ENCODE measurements at places on chromosomes 6 and 20.

- DNase-seq: no peak
Measured at GRCh38 chr6:17865798-17866725, 121.4 kb downstream of the KIF13A start.

DNA sequence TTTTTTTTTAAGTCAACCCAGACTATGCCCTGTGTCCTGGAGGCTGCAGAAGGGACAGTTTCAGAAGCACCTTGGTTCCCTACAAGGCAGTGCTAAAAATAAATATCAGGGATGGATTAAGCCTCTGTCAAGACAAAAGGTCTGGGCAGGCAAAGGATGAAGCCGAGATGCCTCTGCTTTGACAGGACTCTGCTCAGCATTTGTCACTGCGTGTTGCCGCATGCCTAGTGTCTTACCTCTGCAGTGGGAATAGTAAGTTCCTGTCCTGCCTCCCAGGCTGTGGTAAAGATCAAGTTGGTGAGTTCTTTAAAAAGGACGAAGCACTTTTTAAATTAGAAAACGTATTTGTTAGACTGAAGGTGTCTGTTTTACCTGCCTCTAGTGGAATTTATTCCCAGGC lies 15.1 kb downstream of the AAR2 start:
- DNase-seq: no peak

DNA sequence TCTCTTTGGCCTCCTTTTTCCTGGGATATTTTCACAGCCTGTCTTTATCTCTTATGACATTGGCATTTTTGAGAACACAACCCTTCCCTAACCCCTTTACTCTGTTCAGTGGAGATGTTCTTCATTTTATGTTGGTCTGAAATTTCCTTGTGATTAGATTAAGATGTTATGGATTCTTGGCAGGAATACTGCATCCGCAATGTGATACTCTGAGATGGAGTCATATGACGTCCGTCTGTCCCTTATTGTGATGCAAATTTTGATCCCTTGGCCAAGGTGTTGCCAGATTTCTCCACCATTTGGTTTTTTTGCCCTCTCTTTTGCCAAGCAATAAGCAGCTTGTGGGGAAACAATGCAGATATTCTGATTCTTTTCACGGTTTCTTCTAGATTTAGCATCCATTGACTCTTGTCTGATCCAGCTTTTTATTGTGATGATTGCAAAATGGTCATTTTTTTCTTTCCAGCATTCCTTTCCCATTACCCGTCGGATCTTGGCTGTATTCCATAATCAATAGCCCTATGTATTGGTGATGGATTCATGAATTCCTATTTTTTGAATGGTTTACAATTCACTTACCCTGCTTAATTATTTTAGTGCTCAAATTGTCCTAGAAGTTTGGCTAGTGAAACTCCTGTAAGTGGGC lies 85.1 kb downstream of the NCOA3 start:
- DNase-seq: no peak

GRCh38 chr6:45293306-45293705 lies 34.8 kb upstream of the RUNX2 start:
- no peak for DNase-seq

DNA sequence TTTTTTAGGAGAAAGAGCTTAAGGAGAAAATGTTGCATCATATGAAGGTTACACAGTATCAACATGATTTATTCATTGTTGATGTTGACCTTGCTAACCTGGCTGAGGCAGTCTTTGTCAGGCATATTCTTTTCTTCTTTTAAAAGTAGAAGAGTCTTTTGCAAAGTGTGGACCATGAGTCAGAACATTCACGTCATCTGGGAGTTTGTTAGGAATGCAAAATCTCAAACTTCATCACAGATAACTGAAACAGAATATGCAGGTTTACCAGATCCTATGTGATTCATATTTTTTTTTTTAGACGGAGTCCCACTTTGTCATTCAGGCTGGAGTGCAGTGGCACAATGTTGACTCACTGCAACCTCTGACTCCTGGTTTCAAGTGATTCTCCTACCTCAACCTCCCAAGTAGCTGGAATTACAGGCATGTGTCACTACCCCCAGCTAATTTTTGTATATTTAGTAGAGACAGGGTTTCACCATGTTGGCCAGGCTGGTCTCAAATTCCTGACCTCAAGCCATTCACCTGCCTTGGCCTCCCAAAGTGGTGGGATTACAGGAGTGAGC lies 530.4 kb upstream of the BTBD3 start:
- DNase-seq: no peak

DNA sequence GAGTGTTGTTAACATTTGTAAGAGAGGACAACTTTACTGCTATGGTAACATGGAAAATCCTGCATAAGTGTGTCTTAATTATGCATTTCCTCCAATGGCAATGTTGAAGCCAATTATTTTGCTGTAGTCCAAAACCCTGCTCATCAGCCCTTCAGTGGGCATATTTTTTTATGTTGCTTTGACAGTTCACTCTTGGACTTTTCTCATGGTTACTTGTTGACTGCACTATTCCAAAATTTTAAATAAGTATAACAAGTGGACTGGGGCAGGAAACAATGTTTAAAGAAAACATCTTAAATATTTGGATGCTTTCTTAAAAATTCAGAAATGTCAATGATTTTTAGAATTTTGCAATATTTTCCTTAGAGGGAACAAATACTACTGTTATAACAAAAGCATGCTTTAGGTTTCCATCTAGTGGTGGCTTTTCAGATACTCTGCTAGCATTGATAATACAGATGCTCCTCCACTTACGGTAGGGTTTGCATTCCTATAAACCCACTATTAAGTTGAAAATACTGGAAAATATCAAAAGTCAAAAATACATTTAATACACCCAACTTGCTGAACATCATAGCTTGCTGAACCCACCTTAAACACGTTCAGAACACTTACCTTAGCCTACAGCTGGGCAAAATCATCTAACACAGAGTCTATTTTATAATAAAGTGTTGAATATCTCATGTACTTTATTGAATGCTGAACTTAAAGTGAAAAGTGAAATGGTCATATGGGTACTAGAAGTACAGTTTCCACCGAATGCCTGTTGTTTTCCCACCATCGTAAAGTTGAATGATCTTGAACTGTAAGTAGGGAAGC lies 86.4 kb downstream of the ADGRG6 start:
- DNase-seq: no peak

DNA sequence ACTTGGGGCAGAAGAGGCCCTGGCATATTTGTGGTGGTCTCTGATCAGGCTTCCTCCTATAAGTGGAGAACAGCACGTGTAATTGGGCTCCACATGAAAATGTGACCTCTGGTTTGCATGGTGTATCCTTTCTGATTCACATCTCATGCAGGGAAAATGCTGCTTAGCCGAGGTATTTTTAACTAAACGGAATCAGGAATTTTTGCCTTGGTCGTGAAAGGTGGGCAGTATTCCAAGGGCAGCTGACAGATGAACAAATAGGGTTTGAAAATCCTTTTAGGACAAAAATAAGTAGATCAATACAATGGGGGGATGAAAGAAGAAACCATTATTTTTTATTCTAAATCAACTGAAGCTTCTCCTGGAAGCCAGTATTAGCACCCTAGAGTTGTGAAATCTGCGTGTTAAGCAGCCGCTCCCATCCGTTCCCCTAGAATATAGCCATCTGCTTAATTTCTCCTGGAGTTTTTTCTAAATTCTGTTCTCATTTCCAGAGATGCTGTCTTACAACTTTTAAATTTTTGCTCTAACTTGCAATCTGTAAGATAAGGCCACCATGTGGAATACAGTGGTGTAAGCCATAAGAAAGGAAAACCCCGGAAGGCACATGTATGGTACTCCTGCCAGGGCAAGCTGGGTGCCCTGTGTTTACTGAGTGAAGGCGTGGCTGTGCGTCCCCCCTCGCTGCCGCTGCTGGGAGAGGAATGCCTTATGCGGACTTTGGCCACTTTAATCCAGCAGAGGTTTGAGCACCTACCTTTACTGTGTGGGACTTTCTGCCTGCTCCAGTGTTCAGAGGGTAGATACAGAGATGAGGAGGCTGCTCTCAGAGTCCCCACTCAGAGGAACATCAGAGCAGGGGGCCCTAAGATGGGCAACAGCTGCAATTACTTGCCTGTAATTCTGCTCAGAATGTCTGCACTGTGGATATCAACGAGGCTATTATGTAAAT lies 52.4 kb downstream of the SYNJ2 start:
- DNase-seq: no peak

DNA sequence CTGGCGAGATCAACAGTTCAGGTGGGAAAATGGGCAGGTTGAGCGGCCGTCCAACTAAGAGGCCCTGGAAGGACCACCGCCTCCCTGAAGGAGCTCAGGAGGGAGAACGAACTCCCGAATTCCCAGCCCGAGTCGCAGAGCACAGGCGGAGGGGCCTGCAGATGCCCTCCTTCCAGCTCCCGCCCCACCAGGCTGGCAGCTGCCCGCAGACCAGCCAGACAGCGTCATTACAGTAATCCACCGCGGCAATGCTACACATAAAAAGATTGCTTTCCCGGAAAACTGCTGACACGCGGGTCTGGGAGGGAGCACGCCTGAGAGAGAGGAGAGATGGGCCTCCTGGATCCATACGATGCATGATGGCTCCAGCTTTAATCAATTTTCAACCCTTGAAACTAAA lies 30.5 kb upstream of the SLCO4A1 start:
- DNase-seq: no peak

DNA sequence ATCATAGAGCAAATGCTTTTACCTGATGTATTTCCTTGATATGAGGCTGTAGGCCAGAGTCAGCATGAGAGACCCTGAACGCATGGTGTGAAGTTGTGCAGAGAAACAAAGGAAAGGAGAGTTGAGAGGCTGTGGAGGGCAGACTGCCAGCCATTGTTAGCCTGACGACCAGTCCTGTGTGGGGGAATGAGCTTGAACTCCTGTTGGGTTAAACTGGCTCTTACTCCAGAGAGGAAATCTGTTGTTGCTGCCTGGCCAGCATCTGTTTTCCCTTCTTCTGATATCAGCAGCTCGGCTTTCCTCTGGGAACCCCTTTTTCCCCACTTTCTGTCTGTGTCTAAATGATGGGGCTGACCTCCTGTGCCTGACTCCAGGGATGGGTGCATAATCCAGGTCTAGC lies 158.2 kb upstream of the ZFP64 start:
- no peak for DNase-seq

DNA sequence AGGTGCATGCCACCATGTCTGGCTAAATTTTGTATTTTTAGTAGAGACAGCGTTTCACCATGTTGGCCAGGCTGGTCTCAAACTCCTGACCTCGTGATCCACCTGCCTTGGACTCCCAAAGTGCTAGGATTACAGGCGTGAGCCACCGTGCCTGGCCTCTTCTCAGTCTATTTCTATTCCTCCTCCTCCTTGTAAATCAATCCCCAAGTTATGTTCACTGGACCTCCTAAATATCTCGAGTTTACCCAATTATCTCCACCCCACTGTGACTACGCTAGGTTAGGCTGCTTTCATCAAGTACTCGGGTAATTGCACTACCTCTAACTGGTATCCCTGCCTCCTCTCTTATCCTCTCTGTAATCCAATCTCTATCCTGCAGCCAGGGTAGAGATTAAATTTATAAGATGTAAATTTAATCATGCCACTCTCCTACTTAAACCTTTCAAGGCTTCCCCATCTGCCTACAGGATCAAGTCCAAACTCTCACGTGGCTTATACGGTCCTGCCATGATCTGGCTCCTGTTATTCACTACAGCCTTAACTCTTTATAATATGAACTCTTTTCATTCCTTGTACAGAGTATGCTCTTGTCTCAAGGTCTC lies 837 bp upstream of the MAD2L1BP start:
- no peak for DNase-seq

DNA sequence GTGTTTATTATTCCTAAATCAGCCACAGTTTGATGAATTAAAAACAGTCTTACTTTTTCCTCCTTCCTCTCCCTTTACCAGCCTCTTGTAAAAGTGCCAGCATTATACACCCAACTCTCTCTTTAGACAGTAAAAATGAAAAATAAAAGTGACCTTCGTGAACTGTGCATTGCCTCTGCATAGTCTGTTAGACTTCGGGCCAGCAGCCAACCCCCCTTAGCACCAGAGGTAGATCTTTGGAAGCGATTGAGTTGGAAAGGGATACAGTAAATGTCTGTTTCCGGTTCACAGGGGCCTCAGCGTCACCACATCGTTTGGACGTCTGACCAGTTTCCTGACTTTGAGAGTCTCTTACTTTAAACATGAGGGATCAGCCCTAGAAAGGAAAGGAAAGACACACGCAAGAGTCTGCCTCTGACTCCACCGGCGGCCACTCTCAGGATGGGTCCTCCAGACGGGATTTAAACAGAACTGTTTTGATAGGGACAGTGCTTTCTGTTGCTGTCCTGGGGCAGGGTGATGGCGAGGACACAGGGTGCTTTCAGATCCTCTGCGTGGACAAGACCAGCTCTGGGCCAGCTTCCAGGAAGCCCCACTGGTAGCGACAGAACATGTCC lies 206.6 kb upstream of the PREP start:
- no peak for DNase-seq

DNA sequence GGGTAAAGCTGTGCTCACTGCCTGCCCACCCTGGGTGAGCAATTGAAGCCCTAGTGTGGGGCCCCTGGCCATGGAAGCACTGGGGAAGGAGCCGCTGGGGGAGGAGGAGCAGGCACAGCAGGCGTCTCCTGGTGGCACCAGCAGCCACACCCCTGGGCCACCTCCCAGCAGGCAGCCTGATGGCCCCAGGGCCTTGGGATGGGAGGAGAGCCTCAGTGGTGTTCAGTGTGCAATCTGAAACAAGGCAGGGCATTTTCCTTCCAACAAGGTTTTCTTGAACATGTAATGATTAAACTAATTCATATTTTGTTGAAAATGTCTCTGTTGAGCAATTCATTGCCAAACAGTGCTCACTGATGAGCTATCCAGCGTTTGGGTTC lies 151.0 kb downstream of the ZDHHC14 start:
- no peak for DNase-seq

DNA sequence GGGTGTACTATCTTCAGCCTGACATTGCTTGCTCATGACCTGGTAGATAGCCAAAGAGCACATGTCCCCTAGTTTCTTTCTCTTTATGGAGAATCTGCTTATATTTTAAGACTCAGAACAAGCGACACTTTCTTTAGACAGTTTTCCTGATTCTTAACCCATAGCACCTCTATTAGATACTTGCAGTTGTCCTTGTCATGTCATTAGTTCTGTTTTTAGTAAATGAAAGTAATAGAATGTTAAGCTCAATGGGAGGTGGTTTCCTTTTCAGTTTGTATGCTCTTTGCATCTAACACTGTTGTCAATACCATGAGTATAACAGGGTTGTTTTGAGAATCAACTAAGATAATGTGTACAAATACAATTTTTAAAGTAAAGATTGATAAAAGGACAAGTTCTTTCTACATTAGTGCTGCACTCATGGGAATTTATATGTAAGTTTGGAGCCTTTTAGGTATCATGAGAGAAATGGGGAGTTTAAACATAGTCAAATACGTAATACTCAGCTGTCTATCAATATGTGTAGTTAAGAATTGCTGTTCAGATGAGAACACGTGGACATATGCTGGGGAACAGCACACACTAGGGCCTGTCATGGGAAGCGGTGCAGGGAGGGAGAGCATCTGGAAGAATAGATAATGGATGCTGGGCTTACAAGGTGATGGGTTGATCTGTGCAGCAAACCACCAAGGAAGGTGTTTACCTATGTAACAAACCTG lies 124.3 kb downstream of the GRM1 start:
- no peak for DNase-seq

DNA sequence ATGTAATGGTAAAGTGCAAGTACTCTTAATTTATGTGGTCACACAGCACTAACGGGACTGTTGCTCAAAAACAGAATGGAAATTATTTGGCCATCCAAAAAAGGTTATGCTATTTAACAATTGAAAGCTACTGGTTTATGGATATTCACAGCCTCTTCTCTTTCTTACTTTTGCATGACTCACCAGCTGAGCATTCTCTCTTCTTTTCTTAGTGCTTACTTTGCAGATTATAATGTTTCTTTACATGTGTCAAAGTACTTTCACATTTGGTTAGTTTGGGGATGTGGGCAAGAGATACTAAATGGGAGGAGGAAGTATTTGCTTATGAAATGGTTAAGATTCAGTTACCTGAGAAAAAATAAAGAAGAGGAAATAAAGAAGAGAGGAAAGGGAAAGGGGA lies 610.5 kb downstream of the HTR1B start:
- no peak for DNase-seq
